T-helper 2 cell (primary cell): ENCODE measurements at places on chromosomes 2 and 18.

DNA sequence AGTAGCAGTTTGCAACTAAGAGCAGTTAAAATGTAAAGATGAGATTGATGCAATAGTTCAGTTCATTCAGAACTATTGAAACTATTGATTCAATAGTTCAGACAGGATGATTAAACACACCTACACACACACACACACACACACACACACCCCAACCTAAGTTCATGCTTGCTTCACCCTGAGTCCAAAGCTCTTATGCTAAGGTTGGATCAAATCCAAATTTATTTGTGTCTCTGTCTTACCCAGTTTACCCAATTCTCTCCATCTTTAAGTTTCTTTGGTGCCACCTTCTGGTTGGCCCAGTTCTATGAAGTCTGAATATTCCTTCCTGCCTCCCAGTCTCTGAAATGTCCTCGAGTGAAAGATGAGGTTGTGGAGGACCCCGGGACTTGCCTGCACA, 5.1 kb downstream of the SERPINB8 start:
- DNase-seq: no peak

DNA sequence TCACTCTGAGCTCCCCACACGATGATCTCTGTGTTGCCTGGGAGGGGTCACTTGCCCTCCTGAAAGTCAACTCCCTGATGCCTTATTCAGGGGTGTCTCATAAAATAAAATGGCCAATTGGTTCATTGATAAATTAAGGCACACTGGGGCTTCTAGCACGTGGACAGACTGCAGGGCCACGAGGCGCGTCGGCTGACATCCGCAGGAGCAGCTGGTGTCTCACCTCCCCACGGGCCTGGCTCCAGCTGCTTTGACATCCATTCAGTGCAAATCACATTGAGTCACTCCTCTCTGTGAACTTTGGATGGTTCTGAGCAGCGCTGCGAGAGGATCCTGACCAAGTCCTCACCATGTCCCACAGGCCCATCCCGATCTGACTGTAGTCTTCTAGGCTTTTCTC, 4.6 kb upstream of the ST8SIA3 start:
- no peak for DNase-seq

DNA sequence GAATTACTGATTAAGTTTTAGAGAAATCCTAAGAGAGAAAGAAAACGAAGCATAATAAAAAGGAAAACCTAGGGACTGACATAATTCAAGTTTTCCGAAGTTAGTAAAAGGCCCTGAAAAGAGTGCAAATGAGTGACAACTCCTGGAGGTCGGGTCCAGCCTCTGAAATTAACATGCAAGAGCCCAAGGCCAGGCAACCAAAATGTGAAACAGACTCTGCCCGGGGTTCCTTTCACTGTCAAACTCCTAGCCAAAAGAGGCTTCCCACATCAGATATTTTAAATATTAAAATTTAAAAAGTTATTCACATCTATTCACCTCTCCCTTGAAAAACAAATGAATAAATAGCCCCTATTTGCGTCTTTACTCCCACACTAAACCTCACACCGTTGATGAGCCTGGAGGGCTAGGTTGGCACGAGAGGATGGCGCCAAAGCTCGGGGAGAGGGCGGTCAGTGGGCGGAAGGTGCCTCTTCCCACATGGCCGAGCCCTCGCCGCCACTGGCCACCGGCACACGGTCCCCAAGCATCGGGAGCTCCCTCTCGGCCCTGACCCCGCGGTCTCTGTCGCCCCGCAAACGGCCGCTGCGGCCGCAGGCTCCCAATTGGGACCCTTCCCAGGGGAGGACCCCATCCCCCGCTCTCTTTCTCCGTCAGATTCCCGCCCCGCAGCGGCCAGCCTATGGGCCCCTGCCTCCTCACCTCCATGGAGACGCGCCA, 630 bp downstream of the PPM1G start:
- no peak for DNase-seq

GRCh38 chr2:157181234-157181633, 76.3 kb upstream of the GALNT5 start:
- no peak for DNase-seq

DNA sequence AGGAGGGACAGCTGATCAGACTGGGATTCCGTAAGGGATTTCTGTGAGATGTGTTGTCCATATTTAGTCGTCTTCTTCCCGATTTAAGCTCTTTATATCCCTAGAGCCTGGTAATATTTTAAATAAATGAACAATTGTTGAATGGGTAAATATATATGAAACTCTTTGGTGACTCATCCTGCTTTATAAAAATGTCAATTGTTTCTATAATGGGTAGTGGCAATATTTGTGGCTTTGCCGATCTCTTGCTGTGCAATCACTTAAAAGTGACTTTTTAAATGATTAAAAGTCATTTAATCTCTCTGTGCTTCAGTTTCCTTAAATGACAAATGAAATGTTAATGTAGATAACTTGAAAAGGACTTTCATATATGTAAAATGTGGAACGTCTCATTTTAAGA, 339.2 kb downstream of the RNF144A start:
- DNase-seq: no peak

- no peak for DNase-seq
Observed at GRCh38 chr2:85312404-85312803, 15.4 kb downstream of the TGOLN2 start.

DNA sequence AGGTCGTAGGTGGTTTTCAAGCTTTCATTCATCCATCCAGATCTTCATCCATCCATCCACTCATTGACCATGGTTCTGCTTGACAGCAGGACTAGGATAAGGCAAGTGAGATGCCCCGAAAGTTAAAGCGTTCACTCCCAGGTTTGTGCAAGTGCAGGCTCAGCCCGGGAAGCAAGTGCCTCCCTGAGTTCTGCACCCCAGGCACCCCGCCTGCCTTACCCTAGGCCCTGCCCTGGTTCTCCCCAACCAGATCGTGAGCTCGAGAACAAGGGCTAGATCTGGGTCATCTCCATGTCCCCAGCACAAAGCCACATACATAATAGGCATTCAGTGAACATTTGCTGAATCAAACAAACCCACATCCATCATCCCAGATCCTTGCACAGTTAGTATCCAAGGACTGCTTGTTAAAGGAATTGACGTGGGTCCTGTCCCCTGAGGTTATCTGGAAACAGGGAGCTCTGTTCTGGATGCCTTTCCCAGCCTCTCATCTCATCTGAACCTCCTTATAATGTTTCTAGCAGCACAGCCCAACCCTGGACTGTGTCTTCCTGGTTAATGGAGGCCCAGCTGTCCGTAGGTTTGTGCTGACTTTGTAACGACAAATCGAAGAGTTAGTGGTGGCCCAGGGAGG, 116.1 kb upstream of the GPC1 start:
- no peak for DNase-seq

DNA sequence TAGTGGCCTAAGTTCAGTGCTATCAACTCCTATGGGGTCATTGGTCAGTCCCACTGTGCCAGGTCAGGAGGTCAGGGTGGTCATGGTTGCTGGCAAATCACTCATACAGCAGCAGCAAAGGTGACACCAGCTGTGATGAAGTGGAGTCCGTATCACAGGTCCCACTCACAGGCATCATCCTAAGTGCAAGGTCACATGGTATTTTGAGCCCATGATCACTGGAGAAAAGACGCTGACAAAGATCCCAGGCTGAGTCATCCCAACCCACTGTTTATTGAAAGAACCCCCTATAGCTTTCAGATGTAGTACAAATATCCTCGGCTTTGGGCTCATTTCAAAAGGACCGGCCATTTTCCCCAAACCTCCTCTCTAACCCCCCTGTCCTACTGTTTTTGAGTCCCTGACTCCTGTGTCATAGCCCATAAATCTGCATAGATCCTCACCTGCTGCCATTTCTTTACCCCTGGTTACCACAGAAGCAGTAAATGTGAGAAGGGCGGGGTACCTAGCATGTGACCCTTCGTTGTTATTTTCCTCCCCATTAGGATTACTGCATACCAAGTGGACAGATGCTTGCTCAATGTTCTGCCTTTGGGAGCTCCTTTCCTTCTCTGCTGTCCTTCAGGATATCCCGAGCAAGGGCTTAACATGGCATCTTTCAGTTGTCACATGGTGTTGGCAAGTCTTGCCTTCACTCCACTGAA, 107.7 kb downstream of the COL6A3 start:
- no peak for DNase-seq

DNA sequence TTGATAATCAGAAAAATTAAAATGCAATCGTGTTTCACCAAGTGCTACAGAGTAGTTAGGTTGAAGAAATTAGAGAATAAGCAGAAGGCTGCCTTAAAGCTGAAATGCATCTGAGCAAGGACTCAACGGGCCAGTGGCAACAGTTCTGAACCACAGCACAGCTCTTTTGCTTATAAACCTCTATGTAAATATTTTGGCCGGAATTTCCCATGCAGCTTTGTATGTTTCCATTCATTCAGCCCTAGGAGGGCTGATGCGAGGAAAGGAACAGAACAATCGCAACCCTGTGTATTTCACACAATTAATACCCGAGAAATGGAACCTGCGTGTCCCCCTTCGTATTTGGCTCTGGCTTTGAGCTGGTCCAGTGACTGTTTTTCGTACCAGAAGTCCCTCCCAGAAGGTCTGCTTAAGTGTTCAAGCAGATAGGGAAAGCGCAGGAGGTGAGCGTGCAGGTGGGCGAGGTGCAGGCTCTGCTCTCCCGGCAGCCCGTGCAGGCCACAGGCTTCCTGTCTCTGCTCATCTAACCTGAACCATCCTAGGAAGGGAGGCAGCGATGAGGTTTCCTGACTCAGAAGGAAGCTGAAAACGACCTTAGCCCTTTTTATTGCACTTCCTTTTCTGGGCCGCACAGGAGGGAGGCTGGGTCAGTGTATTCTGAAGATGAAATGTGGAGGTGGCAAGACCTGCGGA, 67.3 kb downstream of the ASB1 start:
- DNase-seq: no peak

- no peak for DNase-seq
Observed at GRCh38 chr2:209162129-209162528, 261.7 kb upstream of the MAP2 start.

DNA sequence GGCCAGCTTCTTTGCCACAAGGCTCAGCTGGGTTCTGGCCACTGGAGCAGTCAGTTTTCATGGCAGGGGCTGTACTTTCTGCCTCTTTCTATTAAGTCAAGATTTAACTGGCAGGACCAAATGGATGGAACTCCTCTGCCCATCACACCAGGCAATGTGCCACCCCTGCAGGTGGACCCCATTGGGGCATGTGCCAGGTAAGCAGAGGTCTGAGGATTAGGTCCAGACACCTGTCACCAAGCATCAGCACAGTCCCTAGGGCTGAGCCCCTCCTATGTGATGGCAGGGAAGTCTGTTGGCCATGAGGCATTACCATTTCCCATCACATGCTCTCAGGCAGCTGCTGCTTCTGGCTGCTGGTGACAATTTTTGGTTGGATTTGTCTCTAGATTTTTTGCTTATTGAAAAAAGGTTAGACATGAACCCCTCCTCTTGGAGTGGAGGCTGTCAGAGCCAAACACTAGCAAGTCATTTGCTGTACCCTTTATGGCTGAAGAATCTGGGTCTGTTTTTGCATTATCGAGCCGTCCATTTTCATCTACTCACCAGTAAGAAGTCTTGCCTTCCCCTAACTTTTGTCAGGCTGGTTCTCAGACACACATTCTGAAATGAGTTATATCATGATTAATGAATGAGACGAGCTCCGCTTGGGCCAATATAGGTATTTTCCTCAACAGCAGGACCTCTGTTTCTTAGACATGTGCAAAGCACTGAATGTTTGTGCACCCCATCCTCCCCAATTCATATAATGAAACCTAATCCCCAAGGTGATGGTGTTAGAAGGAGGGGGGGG, 328.0 kb downstream of the TSN start:
- no peak for DNase-seq

DNA sequence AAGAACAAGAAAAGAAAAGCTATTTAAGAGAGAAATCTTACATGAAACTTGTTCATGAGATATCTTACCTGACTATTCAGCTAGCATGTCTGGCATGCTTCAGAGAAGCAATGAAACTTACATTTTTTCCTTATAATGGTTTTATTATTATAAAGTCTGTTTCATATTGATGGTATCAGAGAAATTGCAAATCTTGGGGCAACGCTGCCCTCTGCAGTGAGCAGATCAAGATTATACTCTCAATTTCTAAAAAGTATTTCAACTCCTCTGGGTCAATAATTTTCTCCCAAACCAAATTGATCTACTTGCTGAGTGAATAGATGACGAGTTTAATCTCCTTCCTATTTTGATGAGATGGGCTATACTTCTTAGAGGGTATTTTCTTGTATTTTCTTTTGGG, 235.6 kb downstream of the NUP35 start:
- no peak for DNase-seq

- no peak for DNase-seq
Observed at GRCh38 chr2:229129738-229130371, 141.2 kb downstream of the PID1 start.

GRCh38 chr2:209426432-209426831, 2.6 kb downstream of the MAP2 start:
- no peak for DNase-seq

DNA sequence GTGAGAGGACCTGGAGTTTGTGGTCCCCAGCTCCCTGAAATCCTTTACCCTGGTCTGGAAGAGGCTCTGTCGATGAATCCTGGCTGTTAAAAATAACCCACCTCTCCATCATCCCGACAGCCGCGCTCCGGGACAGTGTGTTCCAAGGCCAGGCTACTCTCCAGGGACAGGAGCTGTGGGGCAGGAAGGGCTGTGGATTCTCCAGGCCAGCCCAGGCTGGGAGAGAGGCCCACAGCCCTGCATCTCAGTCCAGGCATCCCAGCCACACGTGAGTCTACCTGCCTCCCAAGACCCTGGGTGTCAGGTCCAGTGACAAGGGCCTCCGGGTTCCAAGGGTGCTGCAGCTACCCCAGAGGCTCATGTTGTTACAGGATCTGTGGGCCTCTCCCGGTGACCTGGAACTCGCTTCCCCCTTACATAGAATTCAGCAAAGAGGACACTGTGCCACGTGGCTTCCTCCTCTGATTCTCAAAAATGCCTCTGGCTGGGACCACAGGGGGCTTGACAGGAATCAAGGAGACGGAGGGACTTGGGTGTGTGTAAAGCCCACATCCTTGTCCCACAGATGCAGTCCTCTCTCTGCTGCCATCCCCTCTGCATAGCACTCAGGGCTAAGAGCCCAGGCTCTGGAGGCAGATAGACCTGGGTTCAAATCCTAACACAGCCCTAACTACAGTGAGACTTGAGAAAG, 17.3 kb downstream of the ADRA2B start:
- no peak for DNase-seq
